CD4-positive, alpha-beta T cell treated with Interleukin-12 subunit alpha and Interleukin-12 subunit beta, for 1 hour (primary cell): ENCODE measurements at places on chromosomes 6 and 20.

GRCh38 chr6:1395941-1396908 lies 6.8 kb downstream of the FOXF2 start:
- no peak for DNase-seq

DNA sequence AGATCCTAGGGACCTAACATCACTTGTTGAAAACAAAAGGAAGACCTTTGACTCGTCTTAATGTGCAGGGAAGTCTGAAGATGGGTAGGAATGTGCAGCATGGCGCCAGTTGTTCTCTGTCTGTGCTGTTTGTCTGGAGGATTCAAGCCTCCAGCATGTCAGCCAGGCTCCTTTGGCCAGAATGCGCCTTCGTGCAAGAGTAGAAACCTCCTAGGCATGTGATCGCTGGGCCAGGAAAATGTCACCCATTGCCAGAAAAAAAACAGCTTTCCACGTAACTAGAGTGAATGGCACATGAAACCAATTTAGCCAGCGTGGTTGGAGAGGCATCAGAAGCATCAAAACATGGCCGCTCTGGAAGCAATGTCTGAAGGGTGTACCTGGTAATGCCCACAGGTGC lies 132.7 kb downstream of the EDN1 start:
- no peak for DNase-seq

DNA sequence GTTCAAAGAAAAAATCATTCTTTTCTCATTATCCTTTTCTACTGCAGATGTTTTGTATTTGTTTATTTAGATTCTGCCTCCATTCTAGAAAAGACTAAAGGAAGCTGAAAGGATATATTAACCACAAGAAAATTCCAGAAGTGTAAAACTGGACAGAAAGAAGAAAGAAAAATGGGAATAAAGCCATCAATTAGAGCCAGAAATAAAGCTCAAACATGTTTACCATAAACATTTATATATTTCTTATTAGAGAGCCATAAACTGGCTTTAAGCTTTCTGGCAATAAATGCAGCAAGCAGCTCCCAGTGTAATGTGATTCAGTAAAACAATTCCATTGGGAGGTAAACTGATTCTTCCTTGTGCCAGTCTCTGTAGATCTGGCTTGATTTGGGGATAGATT lies 244.1 kb downstream of the PTPRK start:
- no peak for DNase-seq

- DNase-seq = no peak
These were observed 9.9 kb downstream of the SMOC2 start for GRCh38 chr6:168450917-168451316.

- DNase-seq = no peak
These were observed 45.2 kb upstream of the CST5 start for GRCh38 chr20:23924751-23925150.

DNA sequence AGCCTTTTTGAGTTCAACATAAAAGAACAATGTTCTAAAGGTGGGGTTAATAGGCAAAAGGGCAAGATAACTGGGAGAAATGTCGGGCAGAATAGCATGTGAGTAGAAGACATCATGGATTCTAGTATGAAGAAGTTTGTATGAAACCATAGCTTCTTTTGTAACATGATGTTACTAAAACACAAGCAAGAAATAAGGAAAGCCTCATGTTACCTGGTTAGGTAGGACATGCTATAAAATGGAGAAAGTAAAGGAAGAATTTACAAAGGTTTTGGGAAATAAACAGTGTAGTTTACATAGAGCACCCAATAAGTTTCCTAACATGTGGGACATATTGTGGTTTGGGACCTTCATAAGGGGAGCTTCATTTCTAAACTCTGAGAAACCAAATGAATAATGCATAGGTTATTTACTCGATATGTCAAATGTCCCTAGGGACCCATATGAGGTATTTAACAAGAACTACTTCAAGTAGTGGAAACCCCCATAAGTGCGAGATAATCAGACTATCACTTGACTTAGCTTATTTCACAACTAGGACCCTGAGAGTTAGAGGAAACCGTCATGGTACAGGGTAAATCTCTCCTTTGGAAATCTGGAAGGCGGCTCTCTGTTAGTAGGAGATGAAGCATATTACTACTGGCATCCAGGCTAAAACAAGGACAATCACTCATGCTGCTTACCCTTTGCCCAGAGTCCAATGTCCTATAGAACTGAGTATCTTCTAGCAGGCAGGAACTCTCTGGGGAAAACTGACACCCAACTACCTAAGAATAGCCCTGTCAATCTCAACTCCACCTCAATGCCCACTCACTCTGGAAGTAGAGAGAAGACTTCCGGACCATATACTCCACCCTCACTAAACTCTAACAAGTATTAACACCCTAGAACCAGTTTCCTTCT lies 57.5 kb downstream of the ILRUN start:
- DNase-seq = no peak

DNA sequence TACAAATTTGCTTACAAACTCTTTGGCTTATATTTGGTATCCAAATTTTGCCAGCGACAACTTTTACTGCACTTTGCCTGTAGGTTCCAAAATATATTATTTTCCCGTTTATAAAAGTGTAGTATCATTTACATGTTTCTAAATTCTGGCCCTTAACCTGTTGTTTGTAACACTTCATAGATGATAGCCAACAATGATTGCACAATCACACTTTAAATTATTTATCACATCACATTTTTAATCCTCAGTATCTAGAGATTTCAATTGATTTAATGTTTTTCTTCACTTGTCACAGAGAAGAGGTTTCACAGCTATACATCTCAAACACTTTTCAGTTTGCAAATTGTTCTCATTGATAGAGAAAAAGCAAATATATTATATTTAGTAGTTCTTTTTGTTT lies 1151.2 kb upstream of the EYS start:
- DNase-seq = no peak

DNA sequence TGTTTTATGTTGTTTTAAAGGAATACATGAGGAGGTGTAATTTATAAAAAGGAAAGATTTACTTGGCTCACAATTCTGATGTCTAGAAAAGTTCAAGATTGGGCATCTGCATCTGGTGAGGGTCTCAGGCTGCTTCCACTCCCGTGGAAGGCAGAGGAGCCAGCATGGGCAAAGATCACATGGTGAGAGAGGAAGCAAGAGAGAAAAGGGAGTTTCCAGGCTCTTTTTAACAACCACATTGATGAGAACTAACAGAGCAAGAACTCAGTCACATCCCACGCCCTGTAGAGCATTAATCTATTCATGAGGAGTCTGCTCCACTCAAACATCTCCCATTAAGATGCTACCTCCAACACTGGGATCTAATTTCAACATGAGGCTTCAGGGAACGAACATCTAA lies 1666.3 kb downstream of the HACE1 start:
- no peak for DNase-seq

DNA sequence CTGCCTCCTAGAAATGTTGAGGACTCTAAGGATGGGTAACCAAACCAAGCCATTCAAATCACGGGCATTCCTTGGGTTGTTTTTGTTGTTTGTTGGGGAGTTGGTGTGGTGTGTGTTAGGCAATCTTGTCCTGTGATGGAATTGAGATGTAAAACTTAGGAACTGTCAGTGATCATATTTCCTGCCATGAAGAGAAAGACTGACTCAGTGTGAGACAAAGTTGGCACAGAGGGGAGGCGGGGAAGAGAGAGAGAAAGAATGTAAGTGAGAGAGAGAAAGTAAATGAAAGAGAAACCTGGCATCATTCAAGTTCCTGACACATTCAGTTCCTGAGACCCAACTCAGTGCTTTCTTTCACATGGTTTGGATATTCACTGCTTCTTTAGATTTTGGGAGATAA lies 21.6 kb upstream of the FBXO30 start:
- no peak for DNase-seq

DNA sequence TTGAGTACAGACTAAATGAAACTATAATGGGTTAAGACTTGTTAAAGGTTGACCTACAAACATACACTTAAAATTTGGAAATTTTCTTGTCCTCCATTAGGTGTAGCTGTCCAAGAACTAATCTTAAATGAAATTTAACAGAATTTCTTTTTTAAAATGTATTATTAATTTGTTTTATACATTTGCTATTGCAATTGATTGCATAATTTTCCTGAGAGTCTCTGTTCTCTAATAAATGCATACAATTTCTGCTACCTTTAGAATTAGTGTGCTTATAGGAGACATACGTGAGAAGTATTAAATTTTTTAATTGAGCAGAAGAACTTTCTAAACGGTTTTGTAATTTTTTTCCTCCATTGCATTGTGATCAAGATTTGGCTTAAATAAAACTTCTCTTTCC lies 1.5 kb downstream of the FAM135A start:
- DNase-seq = no peak

DNA sequence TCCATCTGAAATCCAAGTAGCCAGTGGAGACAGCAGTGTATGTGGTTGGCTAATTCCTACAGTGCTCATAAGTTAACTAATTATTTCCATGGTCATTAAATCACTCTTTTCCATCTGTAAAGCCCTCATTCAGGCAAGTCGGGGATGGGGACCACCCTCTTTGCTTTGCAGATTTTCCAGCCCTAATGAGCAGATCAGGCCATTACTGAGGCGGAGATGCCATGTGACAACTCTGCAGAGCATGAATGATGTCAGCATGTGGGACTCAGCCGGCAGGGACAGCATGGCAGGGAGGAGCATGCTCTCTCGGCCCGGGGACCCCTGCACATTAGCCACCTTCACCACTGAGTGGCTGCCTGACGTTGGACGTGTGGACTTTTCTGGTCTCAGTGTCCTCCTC lies 623.3 kb upstream of the CDH4 start:
- DNase-seq = no peak

DNA sequence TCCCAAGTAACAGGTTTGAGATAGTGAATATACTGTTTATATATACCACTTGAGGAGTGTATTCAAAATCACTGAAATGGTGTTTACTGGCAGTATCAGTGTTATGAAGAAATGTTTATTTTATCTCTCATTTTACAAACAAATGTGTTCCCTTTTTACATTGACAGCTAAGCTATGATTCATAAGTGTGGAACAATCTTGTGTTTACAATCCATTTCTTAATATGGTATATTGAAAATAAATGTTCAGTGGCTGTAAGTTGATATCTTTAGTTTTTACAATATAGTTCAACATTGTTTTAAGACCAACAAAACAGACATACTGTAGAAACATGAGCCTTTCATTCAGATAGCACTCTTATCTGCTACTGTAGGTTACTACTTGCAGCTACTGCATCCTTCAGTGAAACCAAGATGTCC lies 14.3 kb downstream of the PHF3 start:
- no peak for DNase-seq

- no peak for DNase-seq
These were observed 18.3 kb upstream of the CITED2 start for GRCh38 chr6:139392794-139393193.

DNA sequence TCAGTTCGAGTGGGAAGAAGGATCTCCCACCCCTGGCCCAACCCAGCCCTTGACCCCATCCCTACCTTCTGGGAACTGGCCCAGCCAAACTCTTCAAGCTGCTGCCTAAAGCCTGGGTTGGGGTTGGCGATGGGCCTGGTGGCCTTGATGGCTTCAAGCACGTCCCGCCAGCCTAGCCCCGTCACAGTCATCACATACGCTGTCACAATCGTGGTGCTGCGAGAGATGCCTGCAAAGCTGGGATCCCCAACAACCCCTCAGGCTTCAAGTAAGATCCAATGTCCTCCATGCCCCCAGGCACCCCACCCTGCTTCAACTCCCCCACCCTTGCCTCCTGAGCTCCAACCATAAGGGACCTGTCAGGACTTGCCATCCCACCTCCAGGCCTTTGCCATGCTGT lies 7.8 kb downstream of the DUSP15 start:
- DNase-seq = no peak

DNA sequence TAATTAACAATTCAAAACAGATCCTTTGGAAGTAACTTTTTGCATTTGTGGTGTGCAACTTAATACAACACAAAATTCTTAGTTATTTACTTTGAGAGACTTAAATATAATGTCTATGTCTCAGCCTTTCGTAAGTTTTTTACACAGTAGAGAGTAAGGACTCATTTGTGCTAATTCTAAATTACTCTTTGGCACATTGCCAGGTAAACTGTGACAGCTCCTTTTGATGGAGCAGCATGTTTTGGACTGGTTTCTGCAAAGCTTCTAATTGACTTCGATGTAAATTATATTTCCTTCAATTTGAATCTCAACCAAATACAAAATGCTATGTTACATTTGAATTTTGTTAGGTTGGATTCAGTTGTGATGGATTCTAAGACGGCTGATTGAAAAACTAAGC lies 450.7 kb upstream of the OPRM1 start:
- DNase-seq = no peak

DNA sequence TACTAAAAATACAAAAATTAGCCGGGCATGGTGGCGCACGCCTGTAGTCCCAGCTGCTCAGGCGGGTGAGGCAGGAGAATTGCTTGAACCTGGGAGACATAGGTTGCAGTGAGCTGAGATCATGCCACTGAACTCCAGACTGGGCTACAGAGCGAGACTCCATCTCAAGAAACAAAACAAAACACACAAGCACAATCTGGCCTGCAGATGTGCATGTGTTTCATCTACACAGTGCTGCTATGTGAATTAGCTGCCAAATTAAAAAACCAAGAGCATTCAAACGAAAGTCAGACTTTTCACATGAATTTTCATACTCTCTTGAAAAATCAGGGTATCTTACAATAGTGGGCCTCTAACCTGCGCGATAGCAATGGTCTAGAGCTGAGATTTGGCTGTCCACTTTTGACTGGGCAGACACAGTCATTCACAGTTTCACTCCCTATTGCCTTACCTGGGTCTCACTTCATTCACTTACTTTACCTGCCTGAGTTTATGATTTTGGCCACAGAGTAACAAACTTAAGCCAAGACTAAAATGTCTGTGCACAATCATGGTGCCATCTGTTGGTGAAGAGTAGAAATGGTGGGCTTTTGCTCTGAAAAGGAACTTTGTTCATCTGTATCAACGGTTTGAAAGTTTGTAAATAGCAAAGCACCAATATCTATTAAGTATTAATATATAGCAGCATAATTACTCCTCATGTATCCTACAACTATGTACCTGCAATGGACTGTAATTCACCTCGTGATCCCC lies 138.5 kb upstream of the UST start:
- no peak for DNase-seq

GRCh38 chr20:51695574-51696303 lies 72.5 kb downstream of the ATP9A start:
- no peak for DNase-seq

DNA sequence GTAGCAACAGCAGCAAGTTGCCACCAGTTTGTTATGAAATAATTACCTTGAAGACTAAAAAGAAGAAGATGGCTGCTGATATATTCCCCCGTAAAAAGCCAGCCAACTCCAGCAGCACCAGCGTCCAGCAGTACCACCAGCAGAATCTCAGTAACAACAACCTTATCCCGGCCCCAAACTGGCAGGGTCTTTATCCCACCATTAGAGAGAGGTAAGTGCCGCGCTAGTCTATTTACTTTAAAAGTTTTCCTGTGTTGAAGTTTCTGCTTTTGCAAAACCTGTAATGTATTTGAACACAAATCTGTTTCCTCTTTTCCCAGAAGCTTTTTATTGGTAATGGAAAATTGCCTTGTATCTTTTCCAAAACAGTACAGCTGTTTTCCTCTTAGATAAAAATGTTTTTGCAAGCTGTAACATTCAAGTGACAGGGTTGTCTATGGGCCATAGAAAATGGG lies 725 bp downstream of the BTBD3 start:
- DNase-seq = no peak

DNA sequence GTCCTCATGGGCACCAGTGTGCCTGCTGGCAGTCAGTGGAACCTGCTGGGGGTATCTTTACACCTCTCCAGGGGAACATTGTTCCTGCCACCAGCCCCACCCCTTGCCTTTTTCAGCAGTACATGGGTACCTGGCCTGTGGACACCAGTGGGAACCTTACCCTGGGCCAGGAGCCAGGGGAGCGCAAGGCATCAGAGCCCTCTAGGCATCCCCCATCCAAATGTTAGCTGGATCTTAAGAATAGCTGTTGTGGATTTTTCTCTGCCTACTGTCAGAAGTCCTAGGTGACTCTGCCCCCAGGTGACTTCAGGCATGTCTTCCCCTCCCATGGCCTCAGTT lies 38.8 kb upstream of the ID1 start:
- DNase-seq = no peak
